Activated T-cell treated with anti-CD3 and anti-CD28 coated beads for 1 hour (primary cell): ENCODE measurements at places on chromosomes 5 and 9.
A peak's percentile ranks its signal among the peaks of the same experiment; 100 is the strongest.

DNA sequence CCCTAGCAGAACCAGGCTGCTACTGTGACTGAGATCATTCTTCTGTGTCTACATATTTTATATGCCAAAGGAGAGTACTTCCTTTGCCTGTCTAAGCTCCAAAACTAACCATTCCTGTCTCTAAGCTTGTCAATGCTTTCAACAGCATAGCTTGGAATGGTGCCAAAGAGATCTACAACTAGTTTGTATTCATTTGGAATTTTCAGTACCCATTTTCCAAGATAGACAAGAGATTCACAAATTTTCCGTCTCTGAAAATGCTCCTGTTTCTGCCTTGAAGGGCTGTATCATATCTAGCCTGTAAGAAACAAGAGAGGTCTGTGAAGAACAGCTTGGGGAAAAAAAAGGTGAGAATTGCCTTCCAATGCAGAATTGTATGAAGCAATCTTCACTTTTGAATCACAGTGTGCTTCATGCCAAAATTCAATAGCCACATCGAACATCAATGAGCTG lies 334.4 kb upstream of the ACTBL2 start:
- no peak for DNase-seq

DNA sequence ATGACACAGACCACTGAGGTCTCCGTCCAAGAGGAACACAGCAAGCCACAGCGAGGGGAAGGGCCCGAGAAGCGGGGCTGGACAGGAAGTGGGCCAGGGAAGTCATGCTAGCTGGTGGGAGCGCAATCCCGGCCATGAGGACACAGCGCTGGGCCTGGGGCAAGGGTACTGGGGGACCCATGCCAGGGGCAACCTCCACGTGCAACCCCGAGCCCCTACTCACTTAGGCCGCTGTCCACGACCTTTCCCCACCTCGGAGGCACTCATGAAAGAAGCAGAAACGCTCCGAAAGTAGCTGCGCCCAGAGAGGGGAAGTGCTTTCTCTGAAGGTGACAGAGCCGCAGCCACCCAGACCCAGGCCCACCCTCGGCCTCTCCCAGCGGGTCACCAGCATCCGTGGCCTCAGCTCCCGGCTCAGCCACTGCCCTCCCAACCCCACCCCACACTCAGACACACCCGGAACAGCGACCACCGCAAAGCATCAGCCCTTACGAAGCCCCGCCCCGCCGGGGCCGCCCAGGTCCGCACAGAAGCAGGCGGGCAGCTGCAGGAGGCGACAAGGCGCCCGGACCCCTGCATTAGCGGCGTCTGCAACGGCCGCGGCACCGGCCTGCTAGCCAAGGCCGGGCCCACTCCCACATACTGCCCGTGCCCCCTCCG lies 782 bp downstream of the BICD2 start:
- no peak for DNase-seq

GRCh38 chr9:35665471-35665818 lies 450 bp upstream of the ARHGEF39 start:
- DNase-seq = no peak

- DNase-seq = no peak
Measured at GRCh38 chr5:86797677-86798076, 179.9 kb downstream of the COX7C start.

GRCh38 chr5:151562019-151562707 lies 29.0 kb downstream of the FAT2 start:
- DNase-seq = no peak

DNA sequence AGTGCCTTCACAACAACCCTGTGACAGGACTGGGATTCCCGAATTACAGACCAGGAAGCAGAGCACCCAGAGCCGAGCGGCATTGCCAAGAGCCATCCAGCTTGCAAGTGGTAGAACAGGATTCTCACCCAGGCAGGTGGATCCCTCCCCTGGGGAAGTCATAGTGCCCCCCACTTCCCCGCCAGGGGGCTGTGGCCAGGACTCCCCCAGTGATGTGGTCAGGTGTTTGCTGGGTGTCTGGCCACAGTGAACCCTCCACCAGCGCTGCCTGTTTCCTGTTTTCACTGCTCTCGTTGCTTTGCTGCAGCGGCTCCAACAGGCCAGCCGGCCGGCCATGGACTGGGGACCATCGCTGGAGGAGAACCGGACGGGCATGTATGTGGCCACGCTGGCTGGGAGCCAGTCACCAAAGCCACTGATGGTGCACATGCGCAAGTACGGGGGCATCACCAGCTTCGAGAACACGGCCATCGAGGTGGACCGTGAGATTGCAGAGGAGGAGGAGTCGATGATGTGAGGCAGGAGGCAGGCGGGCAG lies 19.3 kb downstream of the SLC6A7 start:
- peak; percentile 10 for DNase-seq

GRCh38 chr5:156473269-156473908 lies 146.4 kb downstream of the SGCD start:
- DNase-seq = no peak

GRCh38 chr5:150989695-150990094 lies 30.7 kb upstream of the GPX3 start:
- no peak for DNase-seq

DNA sequence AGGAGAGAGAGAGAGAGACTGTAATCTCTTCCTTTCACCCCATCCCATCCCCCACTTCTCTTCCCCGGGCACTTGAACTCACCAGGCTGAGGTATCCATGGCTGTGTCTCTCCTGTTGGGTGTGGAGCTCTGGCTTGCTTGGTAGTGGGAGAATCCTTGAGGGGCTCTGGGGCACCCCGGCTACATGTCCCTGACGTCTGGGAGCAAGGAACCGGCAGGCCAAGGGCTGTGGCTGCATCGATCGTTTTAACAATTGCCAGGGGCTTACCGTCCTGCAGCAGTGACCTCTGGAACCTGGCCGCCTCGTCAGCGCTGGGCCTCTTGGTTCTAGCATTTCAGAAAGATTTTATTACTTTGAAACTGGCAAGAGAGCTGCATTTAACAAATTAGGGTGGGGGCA lies 30.0 kb downstream of the FGF18 start:
- no peak for DNase-seq

GRCh38 chr9:69237702-69238295 lies 63.7 kb downstream of the TJP2 start:
- DNase-seq = no peak

- DNase-seq = no peak
Measured at GRCh38 chr9:69513141-69513820, 158.9 kb downstream of the APBA1 start.

DNA sequence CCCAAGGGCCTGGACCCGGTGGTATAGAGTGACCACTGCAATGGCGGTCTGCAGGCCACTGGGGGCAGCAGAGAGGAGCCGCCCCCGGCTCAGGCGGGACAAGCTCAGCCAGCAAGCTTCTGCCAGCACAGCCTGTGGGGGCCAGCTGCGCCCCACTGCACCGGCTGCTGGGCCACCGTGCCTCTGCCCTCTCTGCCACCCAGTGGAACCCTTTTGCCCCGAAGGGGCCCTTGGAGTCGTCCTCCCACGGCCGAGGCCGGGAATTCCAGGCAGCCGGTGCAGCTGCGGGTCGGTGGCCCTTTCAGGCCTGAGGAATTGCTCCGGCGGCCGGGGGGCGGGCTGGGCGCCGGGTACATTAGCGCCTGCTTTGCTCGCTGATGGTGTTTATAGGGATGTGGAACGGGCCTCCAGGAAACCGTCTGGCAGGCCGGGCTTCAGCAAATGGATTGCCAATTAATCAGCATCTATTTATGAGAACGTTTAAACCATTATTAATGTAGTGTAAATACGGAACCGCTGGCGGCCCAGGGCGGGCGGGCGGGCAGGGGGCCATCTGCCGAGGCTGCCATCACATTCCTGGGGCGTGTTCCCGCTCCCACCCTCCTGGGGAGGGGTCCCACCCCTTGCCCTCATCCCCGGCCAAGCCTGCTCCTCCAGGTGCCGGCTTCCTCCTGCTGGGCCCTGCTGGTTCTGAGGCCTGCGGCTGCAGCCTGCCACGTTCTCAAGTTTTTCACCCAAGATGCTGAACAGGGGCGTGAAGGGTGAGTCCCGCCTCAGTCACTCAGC lies 127.4 kb downstream of the BARX1 start:
- DNase-seq = no peak

DNA sequence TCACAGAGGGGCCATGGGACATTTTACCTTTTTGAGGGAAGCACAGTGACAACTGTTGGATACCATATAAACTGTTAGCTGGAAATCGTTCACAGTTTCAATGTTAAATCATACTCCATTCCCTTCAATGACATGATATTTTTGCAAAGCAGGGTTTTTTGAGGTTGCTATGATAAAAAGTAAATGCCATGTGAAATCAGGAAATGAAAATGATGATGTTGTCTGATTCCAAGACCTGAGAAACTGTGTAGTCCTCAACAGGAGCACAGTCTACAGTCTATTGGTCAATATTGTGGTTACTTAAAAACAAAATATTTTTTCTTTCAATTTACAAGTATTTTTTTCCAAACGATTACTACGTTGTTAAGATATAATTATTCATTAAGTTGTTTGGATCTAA lies 24.0 kb upstream of the ADAM19 start:
- DNase-seq = no peak

- no peak for DNase-seq
Measured at GRCh38 chr5:86971034-86971571, 296.6 kb upstream of the RASA1 start.

GRCh38 chr9:71076096-71076495 lies 45.3 kb downstream of the TRPM3 start:
- no peak for DNase-seq

DNA sequence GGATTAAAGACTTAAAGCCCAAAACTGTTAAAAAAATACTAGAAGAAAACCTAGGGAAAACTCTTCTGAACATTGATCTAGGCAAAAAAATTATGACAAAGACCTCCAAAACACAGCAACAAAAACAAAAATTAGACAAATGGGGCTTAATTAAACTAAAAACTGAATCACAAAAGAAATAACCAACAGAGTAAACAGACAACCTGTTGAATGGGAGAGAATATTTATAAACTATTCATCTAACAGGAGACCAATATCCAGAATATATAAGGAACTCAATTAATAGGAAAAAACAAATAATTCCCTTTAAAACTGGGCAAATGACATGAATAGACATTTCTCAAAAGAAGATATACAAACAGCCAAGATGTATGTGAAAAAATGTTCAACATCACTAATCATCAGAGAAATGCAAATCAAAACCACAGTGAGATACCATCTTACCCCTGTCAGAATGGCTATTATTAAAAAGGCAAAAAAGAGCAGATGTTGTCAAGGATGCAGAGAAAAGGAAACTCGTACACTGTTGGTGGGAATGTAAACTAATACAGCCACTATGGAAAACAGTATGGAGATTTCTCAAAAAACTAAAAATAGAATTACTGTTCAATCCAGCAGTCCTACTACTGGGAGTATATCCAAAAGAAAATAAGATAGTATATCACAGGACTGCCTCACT lies 50.2 kb upstream of the TLX3 start:
- no peak for DNase-seq

DNA sequence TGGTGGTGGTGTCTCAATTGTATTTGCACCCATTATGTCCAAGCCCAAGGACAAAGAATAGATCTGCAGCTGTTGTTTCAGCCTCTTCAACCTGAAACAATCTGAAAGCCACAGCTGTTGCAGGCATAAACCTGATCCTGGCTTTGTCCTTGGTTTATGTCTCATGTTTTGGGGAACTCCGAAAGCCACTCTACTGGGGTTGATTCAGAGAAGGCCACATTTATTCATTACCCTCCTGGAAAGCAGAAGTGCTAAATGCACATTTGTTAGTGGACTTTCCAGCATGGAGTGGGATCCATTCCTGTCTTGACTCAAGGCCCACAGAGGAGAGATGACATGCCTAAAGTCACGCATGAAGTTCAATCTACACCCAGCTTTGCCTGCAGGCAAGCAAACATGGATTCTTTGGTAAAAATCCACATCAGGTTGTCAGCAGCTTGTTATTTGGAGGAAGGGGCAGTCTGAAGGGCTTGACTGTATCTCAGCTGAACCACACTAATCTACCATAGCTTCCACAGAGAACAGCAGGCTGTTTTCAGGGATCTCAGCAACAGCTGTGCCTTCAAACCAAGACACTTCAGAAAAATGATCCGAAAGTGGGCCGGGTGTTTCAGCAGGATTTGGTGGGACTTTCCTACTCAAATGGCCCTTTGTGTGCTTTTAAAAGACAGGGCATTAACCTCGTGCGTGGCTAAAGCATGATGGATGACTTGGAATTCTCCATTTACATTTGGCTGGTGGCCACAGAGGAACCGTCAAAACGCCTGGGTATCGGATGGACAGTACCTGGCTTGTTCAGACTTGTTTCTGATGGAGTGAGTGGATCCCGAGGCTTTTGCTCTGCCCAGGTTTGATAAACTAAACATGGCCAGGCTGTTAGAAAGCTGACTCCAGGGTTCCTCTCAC lies 36.2 kb upstream of the ADAM19 start:
- no peak for DNase-seq

- DNase-seq = no peak
Measured at GRCh38 chr9:83339435-83339834, 198.8 kb downstream of the FRMD3 start.

DNA sequence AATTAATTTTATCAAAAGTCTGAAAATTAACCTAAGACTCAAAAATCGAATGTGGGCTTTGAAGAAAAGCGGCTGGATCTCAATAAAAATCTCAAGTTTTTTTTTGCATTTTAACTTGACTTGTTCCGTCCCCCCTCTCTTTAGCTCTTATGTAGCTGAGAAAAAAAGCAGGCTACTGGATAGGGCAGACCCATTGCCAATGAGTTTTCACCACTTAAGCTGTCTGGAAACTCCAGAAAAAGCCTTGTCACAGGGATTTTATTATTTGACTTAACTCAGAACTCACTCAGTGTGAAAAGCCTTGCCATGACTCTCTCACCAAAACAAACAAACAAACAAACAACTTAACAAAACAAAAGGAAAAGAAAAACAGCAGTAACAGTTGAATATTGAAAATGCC lies 247.4 kb downstream of the CDH9 start:
- DNase-seq = no peak

- no peak for DNase-seq
Measured at GRCh38 chr5:94263068-94263467, 355.3 kb downstream of the KIAA0825 start.

GRCh38 chr9:94805051-94805489 lies 78.6 kb downstream of the AOPEP start:
- DNase-seq = no peak

GRCh38 chr5:89372176-89372575 lies 489.2 kb upstream of the MEF2C start:
- DNase-seq = no peak

GRCh38 chr9:90847971-90848370 lies 46.4 kb downstream of the SYK start:
- DNase-seq = no peak

DNA sequence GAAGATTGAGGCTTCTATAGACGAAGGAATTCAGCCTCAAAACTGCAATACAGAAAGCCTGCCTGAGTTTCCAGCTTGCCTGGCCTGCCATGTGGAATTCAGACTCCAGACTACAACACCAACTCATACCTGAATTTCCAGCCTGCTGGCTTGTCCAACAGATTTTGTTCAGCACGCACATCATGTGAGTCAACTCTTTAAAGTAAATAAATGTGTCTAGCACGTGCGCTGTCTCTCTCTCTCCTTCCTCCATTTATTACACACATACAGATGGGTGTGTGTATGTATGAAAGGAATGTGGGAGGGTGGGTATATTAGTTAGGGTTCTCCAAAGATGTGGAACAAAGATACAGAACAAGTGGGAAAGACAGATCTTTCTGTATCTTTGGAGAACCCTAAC lies 82.4 kb upstream of the TAS2R1 start:
- no peak for DNase-seq

- DNase-seq = no peak
Measured at GRCh38 chr5:9376363-9377117, 169.3 kb downstream of the SEMA5A start.

- DNase-seq = no peak
Measured at GRCh38 chr9:100350188-100350587, 2.6 kb downstream of the TEX10 start.

- peak; percentile 26 for DNase-seq
Measured at GRCh38 chr9:93154293-93154903, 20.3 kb upstream of the NINJ1 start.

GRCh38 chr5:87190687-87191086 lies 77.0 kb upstream of the RASA1 start:
- DNase-seq = no peak
